ENCODE measurements at places on chromosomes 3 and 15.

DNA sequence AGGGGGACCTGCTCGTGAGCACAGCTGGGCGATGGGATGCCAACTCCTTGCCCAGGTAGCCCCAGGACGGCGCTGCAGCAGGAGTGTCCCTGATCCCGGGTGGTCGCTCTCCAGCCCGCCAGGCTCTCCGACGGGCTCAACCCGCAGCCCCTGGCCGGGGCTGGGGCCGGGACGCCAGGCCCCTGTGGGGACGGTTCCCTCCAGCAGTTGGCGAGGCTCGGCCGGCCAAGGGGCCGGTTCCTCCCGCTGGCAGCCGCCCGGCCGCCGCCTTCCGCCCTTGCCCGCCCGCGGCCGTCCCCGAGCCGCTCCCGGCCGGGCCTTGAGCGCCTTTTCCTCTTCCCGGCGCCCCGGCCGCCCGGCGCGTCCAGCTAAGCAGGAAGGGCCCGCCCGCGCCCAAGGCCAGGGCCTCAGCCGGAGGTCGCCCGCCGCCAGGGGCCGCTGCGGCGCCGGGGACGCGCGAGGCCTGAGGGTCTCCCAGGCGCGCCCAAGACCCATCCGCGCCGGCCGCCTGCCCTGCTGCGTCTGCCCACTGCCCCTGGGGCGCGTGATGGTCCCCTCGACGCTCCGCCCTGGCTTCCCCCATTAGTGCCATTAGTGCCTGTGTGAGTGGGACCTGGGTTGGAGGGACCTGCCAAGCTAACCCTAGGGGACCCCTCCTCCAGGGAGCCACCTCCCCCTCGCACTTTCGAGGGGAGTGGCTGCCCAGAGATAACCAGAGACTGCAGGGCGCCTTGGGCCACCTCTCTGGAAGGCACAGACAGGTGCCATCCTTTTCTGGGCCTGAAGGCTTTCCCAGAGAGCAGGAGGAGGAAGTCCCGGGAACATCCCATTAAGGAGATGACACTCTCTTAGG lies 106.4 kb downstream of the FBLN2 start:
- no peak for DNase-seq

DNA sequence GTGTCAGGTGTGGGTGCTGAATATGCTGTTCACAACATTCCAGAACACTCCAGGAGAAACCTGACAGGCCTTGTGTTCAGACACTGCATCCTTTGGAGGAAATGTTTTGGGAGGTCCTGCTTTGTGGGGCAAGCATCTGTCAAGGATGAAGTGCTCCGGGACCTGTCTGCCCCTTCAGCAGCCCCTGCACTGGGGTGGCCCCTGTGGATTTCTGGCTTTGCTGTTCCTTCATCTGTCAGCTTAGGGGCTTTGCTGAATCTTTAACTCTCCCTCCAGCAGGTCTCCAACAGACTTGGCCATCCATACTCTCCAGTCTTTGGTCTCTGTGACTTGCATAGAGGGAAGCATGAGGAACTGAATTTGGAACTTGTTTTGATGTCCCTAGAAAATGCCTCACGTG lies 3.1 kb downstream of the PRR23E start:
- DNase-seq = no peak

- DNase-seq = no peak
Measured at GRCh38 chr15:68594533-68595259, 15.9 kb downstream of the CORO2B start.

DNA sequence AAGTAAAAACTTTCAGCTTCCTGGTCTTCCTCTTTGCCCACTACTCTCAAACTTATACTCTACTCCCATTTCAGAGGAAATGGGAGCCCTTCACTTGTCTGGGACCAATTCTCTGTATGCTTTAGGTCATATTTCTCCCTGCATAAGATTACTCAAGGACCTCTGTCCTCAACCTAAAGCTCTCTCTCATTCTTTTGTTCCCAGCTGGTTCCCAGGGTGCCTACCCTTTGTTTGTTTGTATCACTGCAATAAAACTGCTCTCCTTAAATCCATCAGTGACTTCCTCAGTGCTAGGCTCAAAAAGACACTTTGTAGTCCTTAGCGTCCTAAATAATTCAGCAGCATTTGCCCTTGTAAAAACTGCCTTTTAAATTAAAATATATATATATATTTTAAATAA lies 2.9 kb downstream of the NGRN start:
- no peak for DNase-seq

DNA sequence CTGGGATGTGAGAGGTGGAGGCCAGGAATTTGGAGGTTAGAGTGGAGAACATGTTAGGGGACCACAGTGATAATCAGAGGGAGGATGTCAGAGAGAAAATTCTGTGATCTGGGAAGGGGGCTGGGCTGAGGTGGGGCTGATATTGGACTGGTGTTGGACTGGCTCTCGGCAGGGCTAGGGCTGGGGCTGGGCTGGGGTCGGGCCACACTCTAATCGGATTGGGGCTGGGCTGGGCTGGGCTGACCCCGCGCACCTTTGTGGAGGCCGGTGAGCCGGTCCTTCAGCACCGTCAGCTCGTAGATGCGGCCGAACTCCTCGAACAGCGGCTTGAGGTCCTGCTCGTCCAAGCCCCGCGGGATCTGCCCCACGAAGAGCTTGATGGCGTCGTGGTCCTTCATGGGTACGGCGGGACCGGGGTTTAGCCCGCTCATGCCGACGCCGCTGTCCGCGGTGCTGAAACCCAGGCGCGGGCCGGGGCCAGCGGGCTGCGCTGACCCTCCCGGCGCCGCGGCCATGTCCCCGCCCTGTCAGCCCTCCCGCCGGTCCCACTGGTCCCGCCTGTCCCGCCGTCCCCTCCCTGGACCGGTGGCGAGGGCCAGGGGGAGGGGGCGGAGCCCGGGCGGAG lies 485 bp downstream of the CELF6 start:
- peak; percentile 26 for DNase-seq

- DNase-seq = no peak
Measured at GRCh38 chr3:12702501-12702900, 38.6 kb upstream of the RAF1 start.

GRCh38 chr3:16632395-16632794 lies 27.2 kb upstream of the DAZL start:
- no peak for DNase-seq

GRCh38 chr3:131403216-131403895 lies 21.8 kb downstream of the NUDT16 start:
- no peak for DNase-seq

GRCh38 chr15:39974656-39975230 lies 40.8 kb downstream of the EIF2AK4 start:
- no peak for DNase-seq

GRCh38 chr3:141452045-141452444 lies 34.8 kb upstream of the RASA2 start:
- DNase-seq = peak; percentile 18

GRCh38 chr3:61250784-61251173 lies 473 bp downstream of the FHIT start:
- DNase-seq = peak; percentile 2

All from activated CD4-positive, alpha-beta T cell treated with anti-CD3 and anti-CD28 coated beads for 4 hours (primary cell).